Activated T-helper 1 cell treated with anti-CD3 and anti-CD28 coated beads, Interleukin-12 subunit alpha, Interleukin-12 subunit beta, Interleukin-2, Interleukin-4 antibody, amounts not matched to agents 30 ng/mL and 10 ng/mL and 1 ng/mL, durations not matched to agents 14 hours and 24 hours and 36 hours (primary cell): ENCODE measurements at places on chromosomes 2 and 18. TPM values are rescaled to one million over a fixed set of nuclear protein-coding genes. Genes with fewer than 3 reads are reported as not detected.

The PLCD4 gene
- 0.54 and 0.62 TPM in 2 replicates for total RNA-seq

The CHRNG gene
- not detected in 2 replicates for total RNA-seq

The DUSP2 gene
- 494 and 500 TPM in 2 replicates for total RNA-seq

The SPEG gene
- total RNA-seq = 0.13 TPM in 1 of 2 replicates, not detected in the other

The PARD6G gene
- 0.10 and 0.15 TPM in 2 replicates for total RNA-seq

DNA sequence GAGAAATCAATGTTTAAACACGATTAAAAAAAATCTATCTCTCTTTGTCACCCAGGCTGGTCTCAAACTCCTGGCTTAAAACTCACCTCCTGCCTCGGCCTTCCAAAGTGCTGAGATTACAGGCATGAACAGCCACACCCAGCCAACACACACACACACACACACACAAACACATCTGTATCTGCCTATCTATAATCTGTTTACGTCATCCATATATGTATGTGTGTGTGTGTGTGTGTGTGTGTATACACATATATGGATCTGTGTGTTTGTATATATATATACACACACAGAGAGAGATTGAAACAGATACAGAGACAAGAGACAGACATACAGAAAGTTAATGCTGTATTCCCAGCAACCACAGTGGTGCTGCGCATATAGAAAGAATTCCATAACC is 497.1 kb downstream of the DSC3 start:
- H3K4me1 ChIP-seq = no peaks in the 10 kb centered on the region
- no peak for DNase-seq
- no peak overlapping the region for H3K27ac ChIP-seq
- H3K27me3 ChIP-seq = no peaks in the 10 kb centered on the region

- peaks cover 3% of the 10 kb centered on the region for H3K36me3 ChIP-seq
- no peak overlapping the region for H3K27ac ChIP-seq
- DNase-seq = no peak
- peaks cover 45% of the 10 kb centered on the region for H3K27me3 ChIP-seq
Observed at GRCh38 chr2:145408980-145409379, 889.1 kb upstream of the ZEB2 start.

DNA sequence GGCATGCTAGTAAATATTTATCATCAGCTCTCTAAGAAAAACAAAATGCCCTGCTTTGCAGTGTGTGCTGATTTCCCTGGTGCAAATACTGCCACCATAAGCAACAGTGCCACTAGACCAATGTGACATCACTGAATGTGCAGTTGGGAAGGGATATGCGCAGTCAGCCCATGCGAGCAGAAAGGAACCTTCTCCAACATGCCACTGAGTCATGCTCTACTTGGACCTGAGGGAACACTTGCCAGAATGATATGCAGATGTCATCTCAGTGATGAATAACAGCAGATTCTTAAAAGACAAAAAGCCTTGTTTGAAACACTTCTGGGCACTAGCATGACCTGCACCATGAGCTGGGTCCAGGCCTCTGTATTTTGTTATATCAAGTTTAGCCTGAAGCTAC is 55.3 kb upstream of the REL start:
- DNase-seq = no peak
- no peak overlapping the region for H3K27ac ChIP-seq
- peaks cover 31% of the 10 kb centered on the region for H3K4me1 ChIP-seq
- H3K27me3 ChIP-seq = no peaks in the 10 kb centered on the region
- H3K36me3 ChIP-seq = no peaks in the 10 kb centered on the region
- H3K4me3 ChIP-seq = no peak overlapping the region

DNA sequence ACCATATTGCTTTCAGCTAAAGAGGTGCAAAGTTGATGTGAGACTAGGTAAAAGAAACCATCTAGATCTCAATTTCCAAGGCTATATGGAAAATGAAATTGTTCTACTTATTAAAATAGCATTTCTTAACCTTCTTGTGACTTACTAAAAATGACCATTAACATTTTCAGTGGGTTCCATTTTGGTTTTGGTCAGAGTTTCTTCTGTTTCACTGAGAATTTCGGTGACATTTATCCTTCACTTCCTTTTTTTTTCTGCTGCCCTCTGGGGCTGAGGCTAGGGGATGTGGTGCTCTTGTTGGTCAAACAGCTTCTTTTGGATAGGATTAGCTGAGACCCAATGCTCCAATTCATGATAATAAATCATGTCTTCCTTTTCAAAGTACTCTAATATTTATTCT is 44.3 kb upstream of the REL start:
- H3K4me3 ChIP-seq = no peak overlapping the region
- no peak for DNase-seq
- H3K27me3 ChIP-seq = peaks cover 5% of the 10 kb centered on the region
- H3K27ac ChIP-seq = no peak overlapping the region
- peaks cover 22% of the 10 kb centered on the region for H3K4me1 ChIP-seq
- H3K36me3 ChIP-seq = no peaks in the 10 kb centered on the region

DNA sequence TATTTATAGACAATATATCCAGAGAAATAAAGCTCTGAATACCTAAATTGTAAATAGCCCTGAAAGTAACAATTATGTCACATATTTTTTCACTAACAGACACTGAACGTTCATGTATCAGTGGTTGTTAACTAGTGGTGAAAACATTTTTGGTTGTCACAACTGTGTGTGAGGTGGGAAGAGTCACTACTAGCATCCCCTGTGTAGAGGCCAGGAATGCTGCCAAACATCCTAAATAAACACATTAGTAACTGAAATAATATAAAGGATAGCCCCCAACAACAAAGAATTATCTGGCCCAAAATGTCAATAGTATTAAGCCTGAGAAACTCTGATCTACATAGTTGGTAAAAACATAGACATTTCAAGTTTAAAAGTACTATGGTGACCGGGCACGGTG is 64.5 kb downstream of the ROCK1 start:
- no peaks in the 10 kb centered on the region for H3K27me3 ChIP-seq
- H3K4me1 ChIP-seq = peaks cover 18% of the 10 kb centered on the region
- H3K27ac ChIP-seq = no peak overlapping the region
- no peak overlapping the region for H3K4me3 ChIP-seq
- H3K36me3 ChIP-seq = peaks cover 16% of the 10 kb centered on the region
- no peak for DNase-seq

- H3K36me3 ChIP-seq = no peaks in the 10 kb centered on the region
- H3K27ac ChIP-seq = no peak overlapping the region
- no peak for DNase-seq
- peaks cover 19% of the 10 kb centered on the region for H3K27me3 ChIP-seq
Observed at GRCh38 chr2:94993176-94994062, 32.1 kb upstream of the MAL start.
